ENCODE measurements at places on chromosomes 5 and 9. TPM values are rescaled to one million over a fixed set of nuclear protein-coding genes. Genes with fewer than 3 reads are reported as not detected.

Gene HARS2
- total RNA-seq = 35.6 TPM

Gene SNCAIP
- not detected for total RNA-seq

Gene SPAG8
- total RNA-seq = 0.67 TPM

Gene INSYN2B
- total RNA-seq = not detected

Gene SKP1
- total RNA-seq = 162 TPM

Gene SOHLH1
- not detected for total RNA-seq

Gene ODF2
- 26.9 TPM for total RNA-seq

Gene ZBED3
- 2.8 TPM for total RNA-seq

Gene TNIP1
- total RNA-seq = 88.1 TPM

Measured in melanocyte of skin (primary cell).